ENCODE measurements at places on chromosomes 2 and 18.

DNA sequence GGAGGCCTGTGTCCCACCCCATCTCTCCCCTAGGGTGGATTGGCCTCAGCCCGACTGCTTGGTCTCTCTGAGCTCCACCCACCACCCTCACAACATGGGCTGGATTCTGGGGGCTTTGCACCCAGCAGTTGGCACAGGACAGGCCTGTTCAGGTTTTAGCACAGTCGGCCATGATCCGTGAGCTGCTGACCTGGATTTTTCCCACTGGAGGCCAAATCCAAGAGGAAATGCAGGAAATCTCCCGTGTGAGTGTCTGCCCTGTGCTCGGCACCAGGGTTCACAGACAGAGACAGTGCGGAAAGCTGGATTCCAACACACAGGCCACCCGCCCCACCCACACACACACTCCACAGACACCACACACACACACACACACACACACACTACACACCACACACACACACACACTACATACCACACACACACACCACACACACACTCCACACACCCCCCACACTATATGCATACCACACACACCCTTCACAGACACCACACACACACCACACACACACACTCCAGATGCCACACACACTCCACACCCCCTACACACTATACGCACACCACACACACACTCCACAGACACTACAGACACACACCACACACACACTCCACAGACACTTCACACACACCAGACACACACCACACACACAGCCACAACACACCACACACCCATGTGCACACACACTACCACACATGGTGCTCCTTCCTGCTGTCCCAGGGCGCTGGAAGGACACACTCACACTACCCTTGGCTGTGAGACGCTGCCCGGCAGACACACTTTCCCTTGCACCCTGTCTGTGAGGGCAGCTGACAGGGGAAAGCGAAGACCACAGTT lies 14.1 kb downstream of the MBP start:
- no peak for DNase-seq

DNA sequence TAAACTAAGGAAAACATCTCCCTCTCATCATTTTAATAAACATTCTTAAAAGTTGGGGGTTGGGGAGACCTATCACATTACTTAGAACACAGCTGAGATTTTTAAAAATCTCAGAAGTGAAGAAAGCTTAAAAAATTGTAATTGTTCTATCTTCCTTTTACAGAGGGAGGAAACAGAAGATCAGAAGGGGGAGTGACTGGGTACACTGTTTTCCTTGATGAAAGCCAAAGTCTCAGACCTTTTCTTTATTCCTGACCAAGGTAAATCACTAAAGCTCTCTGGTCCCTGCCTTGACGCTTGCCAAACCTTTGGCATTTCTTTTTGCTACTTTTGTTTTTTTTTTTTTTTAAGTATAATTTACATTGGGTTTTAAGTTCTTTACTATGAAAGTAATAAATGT lies 85.0 kb upstream of the DTNB start:
- DNase-seq: no peak

- peak; percentile 73 for DNase-seq
These were observed 275 bp downstream of the HOXD8 start for GRCh38 chr2:176129813-176130146.

DNA sequence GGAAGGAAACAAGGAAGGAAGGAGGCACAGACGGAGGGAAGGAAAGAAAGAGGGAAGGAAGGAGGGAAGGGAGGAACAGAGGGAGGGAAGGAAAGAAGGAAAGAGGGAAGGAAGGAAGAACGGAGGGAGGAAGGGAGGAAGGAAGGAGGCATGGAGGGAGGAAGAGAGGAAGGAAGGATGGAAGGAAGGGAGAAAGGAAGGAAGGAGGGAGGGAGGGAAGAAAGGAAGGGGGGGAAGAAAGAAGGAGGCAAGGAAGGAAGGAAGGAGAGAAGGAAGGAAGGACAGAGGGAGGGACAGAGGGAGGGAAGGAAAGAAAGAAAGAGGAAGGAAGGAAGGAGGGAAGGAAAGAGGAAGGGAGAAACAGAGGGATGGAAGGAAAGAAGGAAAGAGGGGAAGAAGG lies 7.6 kb upstream of the ACOXL start:
- DNase-seq: no peak

DNA sequence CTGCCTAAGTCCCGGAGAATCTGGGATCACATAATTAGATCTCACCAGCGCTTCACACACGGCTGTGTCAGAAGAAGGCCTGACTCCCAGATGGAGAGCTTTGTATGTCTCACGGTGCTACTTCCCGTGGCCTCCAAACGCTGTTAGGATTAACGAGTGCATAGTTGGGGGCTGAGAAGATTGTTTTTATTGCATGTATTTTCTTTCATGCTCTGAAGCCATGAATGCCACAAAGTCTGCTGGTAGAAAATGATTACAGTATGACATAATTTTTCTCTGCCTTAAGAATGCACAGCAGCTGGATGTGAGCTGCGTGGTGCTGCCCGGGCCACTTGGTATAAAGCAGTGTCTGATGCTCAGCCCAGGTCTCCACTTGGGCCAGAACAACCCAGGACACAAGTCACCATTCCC lies 166.5 kb downstream of the SEPTIN10 start:
- DNase-seq: no peak

DNA sequence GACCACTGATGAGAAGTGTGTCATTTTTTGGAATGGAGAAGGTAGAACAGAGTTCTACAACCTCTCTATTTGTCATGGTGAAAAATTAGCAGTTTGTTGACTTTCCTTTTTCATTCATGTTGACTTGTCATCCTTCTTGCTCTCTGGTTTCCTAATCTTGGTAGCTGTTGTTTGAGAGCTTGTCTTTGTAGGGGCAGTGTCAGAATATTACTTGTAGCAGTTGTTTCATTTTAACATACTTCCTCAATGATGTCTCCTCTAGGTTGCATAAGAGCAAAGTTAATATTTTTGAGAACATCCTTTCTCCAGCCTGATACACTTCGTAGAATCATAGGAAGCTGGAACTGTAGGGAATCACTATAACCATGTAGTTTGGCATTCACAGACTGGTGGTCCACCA lies 368.2 kb upstream of the FANCL start:
- no peak for DNase-seq
